ENCODE measurements at places on chromosomes 3 and 15.
A peak's percentile ranks its signal among the peaks of the same experiment; 100 is the strongest.

GRCh38 chr3:141998669-141999290 is 122.3 kb downstream of the ATP1B3 start:
- DNase-seq = peak; percentile 27

- DNase-seq = no peak
Observed at GRCh38 chr3:1552831-1553230, 460.0 kb downstream of the CNTN6 start.

GRCh38 chr3:195715583-195716266 is 5.1 kb upstream of the MUC20 start:
- DNase-seq = no peak

DNA sequence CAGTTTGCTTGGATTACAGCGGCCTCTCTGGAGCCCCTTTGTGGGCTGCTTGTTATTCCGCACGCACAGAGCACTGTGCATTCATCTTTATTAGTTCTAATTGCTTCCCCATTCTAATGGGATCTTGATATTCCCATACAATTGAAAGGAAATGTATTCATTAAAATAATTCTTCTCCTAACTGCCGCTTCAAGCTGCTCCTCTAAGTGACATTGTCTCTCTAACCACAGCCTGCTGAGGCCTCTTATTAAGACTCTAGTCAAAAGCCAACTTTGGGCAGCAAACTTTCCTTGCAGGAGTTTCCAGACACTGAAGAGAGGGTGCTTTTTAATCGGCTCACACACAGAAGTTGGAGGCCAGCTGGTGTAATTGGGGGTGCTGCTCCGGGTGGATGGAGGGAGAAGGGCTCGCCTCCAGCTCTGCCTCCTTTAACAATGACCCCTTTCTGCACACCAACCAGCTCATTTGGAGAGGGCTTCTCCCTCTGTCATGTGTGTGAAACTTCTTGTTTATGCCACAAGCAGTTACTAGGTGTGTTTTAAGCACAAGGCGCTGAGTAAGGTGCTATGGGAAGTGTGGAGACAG is 5.6 kb upstream of the MAGEF1 start:
- no peak for DNase-seq

DNA sequence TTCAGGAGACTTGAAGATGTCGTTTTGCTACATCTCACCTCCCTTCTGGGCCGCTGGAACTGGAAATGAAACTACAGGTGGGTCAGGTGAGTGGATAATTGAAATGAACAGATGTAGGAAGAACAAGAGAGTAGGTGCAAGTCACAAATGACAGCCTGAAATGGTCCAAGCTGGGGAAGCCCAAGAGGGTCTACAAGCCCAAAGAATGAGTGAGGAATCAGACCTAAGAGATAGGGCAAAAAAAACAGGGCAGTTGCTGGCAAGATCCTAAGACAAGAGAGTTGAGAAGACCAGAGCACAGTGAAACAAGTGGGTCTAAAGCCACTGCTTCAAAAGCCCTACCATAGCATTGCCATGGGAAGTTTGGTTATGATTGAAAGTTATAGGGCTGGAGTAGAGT is 67.4 kb upstream of the SNRK start:
- no peak for DNase-seq

GRCh38 chr3:16127249-16127648 is 47.2 kb upstream of the GALNT15 start:
- DNase-seq = no peak

All from AML-193 (cell line).